ENCODE measurements at places on chromosomes 1 and 21. TPM values are rescaled to one million over a fixed set of nuclear protein-coding genes. Genes with fewer than 3 reads are reported as not detected.

GRCh38 chr1:184597650-184598357 is 156.9 kb downstream of the EDEM3 start:
- DNase-seq = no peak

- no peak for DNase-seq
These were observed 80.2 kb upstream of the GADD45A start for GRCh38 chr1:67604778-67605177.

DNA sequence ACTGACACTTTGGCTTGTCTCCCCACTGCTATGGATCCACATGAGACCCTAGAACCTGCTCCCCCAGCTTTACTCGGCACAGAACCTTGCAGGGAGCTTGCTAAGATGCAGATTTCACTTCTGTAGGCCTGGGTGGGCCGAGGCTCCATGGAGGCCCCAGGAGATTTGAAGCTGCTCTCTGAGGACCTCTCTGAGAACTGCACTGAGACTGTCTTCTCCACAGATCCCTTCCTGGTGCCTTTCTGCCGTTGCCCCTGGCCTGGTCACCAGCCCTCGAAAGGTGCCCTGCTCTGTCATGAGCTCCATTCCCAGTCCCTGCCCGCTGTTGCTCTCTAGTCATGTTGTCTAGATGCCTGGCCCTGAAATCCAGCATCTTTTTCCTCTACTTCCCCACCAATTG is 588.4 kb downstream of the AJAP1 start:
- no peak for DNase-seq

- DNase-seq = no peak
These were observed 12.0 kb upstream of the KLHL20 start for GRCh38 chr1:173702736-173703135.

GRCh38 chr1:35893051-35893879 is 10.3 kb downstream of the AGO1 start:
- no peak for DNase-seq

GRCh38 chr1:51966559-51966958 is 23.9 kb downstream of the RAB3B start:
- no peak for DNase-seq

DNA sequence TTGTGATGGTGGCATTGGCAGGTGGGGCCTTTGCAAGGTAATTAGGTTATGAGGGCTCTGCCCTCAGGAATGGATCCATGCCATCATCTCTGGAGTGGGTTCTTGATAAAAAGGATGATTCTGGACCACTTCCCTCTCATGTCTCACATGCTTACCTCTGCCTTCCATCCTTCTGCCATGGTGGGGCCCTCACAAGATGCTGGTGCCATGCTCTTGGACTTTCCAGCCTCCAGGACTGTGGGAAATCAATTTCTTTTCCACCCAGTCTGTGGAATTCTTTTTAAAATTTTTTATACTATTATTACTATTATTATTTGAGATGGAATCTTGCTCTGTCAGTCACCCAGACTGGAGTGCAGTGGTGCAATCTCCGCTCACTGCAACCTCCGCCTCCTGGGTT is 57.3 kb downstream of the ACBD3 start:
- no peak for DNase-seq

- no peak for DNase-seq
These were observed 45.8 kb downstream of the GDAP2 start for GRCh38 chr1:117883616-117884015.

- DNase-seq = peak; percentile 52
These were observed 281.1 kb upstream of the CXADR start for GRCh38 chr21:17231771-17232170.

DNA sequence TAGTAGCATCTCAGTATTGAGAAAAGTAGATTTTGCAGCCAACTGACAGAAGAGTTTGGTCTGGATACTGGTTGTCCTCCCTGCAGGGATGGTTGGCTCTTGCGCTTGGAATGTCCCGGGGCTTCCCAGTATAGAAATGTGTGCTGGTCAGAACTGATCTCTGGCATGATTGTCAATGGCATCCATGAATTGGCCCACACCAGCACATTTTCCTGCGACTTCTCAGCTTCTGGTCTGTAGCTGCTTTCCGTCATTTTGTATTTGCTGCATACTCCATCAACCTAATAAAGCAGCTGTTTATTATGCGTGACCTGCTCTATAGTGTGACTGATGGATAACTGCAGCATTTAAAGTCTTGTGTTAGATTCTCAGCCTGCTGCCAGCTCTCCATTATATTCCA is 203.7 kb downstream of the S1PR1 start:
- DNase-seq = no peak

GRCh38 chr1:25527226-25527846 is 16.1 kb upstream of the LDLRAP1 start:
- DNase-seq = no peak

DNA sequence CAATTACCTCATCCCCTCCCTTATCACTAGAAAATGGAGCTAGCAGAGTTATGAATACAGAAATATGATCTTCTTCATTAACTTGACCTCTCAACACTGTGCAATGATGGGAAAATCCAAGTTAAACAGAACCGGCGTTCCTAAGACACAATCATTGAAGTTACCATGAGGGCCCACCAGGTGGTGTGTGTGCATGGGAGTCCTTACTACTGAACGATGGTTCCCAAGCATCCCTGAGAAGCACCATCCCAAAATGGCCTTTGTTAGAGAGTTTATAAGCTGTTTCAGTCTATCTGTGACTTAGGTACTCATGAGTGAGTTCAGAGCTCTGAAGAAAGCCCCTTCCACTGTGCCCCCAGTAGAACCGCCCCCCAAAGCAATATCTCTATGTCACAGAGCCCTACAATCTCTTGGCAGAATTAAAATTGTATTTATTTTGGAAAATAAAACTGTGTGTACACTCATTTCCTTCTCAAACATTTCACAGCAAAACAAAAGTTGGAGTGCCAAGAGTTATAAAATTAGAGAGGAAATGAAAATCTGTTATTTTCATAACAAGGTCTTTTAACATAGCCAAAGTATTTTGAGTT is 56.8 kb downstream of the PLD5 start:
- DNase-seq = peak; percentile 64

DNA sequence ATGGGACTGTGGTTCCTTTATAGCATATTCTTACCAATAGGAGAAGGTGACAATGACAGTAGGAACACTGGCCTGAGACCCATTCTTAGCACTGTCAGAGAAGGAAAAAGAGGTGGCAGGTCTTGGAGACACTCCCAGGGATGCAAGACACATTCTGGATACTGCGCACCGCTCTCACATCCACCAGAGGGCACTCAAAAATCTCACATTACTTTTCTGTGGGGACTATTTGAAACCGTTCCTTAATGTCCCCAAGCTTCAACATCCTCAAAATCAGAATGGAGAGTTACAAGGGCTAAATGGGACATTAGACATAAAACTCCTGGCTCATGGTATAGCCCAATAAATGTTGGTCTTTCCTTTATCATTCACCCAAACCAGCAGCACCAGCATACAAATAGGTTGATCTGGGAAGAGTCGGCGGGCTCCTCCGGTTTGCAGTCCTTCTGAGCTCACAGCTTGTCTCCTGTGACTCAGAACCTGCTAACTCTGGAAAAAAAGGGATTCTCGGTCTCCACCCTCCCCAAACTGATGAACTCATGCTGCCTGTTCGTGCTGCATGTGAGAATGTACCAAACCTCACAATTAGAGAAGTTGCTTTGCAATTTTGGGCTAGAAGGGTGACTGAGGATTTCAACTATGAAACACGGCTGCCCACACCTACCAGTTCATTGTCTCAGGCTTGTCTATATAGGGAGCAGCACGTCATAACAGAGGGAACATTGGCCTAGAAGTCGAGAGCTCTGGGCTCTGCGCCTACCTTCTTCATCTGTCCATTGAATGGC is 40.2 kb downstream of the IL12RB2 start:
- DNase-seq = peak; percentile 21

GRCh38 chr1:224815647-224816046 is 113.8 kb upstream of the DNAH14 start:
- no peak for DNase-seq

- no peak for DNase-seq
These were observed 3.5 kb downstream of the SHISA4 start for GRCh38 chr1:201892211-201892610.

DNA sequence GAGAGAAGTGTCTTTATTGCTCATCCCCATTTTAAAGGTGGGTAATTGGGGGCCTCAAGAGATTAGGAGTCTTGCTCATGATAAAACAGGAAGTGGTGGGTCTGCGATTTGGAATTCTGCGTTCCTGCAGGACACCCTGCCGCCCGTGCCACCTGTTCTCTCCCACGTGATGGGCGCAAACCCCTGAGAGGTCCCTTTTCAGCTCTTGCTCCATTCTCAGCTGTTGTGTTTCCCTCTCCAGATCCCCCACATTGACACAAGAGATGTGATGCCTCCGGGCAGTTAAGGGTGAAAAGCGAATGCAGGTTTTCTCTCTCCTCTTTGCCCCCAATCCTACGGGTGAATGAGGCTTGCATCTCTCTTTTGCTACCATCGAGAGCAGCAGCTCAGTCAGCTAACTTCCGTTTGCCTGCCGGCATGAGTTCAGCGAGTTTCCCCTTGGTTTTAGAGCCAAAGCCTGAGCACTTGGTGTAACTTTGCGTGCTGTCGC is 57.5 kb downstream of the KIF26B start:
- no peak for DNase-seq

- no peak for DNase-seq
These were observed 317.4 kb upstream of the RUNX1 start for GRCh38 chr21:35366394-35367080.

DNA sequence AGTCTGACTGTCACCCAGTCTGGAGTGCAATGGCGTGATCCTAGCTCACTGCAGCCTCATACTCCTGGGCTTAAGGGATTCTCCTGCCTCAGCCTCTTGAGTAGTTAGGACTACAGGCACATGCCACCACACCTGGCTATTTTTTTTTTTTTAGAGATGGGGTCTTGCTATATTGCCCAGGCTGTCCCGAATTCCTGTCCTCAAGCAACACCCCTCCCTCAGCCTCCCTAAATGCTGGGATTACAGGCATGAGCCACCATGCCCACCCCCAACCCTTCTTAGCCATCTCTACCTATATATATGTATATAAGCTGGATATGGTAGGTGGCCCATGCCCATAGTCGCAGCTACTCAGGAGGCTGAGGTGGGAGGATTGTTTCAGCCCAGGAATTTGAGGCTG is 13.4 kb upstream of the SLC25A44 start:
- no peak for DNase-seq

GRCh38 chr1:183391863-183392262 is 26.3 kb downstream of the NMNAT2 start:
- DNase-seq = no peak

TMEM79 gene
- total RNA-seq = 2.4 TPM

LCE1E gene
- total RNA-seq = not detected

COL6A2 gene
- total RNA-seq = 775 TPM

TMEM35B gene
- 92.9 TPM for total RNA-seq

LORICRIN gene
- not detected for total RNA-seq

PRR9 gene
- not detected for total RNA-seq

SLC45A1 gene
- total RNA-seq = 13.8 TPM

CCDC181 gene
- total RNA-seq = 1.0 TPM

SPATA6 gene
- 27.4 TPM for total RNA-seq

MTARC1 gene
- total RNA-seq = 6.8 TPM

Data from uterus (tissue), 4 donors.